Testis (tissue), 5 donors: ENCODE measurements at places on chromosomes 4 and X. TPM values are rescaled to one million over a fixed set of nuclear protein-coding genes. Genes with fewer than 3 reads are reported as not detected.

The MAGEE2 gene
- 0.12 TPM for total RNA-seq

The CDX4 gene
- total RNA-seq = 0.25 TPM

The IBSP gene
- not detected for total RNA-seq

The RRH gene
- 0.43 TPM for total RNA-seq

The LRIT3 gene
- 1.2 TPM for total RNA-seq

The MAOB gene
- total RNA-seq = 9.2 TPM

The MAD2L1 gene
- total RNA-seq = 11.1 TPM

The DCAF8L2 gene
- 175 TPM for total RNA-seq

DNA sequence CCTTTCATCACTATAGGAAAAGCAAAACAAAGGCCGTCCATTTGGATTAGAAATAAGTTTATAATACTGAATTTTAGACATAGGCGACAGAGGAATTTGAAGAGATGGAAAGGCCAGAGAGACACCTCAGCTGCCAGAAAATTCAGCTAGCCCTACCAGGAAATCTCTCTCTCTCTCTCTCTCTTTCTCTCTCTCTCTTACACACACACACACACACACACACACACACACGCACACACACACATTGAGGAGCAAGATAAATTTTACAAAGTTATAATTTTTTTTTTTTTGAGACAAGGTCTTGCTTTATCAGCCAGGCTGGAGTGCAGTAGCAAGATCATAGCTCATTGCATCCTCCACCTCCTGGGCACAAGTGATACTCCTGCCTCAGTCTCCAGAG, 1.4 kb downstream of the XK start:
- no peaks in the 10 kb centered on the region for H3K36me3 ChIP-seq
- H3K27me3 ChIP-seq = no peaks in the 10 kb centered on the region
- no peak overlapping the region for H3K27ac ChIP-seq
- H3K4me3 ChIP-seq = no peak overlapping the region
- DNase-seq = no peak

GRCh38 chrX:150693725-150694574, 754 bp downstream of the MTMR1 start:
- DNase-seq = peak; percentile 47
- peak overlapping the region; percentile 87 for H3K27ac ChIP-seq
- no peaks in the 10 kb centered on the region for H3K4me1 ChIP-seq
- H3K36me3 ChIP-seq = no peaks in the 10 kb centered on the region

DNA sequence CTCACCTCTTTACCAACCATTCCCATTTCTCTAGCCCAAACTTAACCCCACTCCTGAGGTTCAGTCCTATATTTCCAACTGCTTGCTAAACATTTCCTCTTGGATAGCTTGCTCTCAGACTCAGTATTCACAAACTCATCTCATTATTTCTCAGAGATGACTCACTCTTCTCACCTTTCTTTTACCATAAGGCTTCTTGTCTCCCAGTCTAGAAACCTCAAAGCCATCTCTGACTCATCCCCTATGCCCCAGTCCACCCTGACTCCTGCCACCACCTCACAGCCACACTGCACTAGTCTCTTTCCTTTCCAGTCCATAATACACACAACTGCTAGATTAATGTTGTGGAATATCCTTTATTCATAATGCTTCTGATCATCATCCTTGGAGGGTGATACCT, 4.8 kb downstream of the FRMPD3 start:
- no peaks in the 10 kb centered on the region for H3K36me3 ChIP-seq
- DNase-seq = no peak
- H3K4me1 ChIP-seq = no peaks in the 10 kb centered on the region
- H3K27me3 ChIP-seq = no peaks in the 10 kb centered on the region
- no peak overlapping the region for H3K4me3 ChIP-seq

GRCh38 chr4:115275615-115276014, 162.2 kb upstream of the NDST4 start:
- no peak overlapping the region for H3K27ac ChIP-seq
- no peaks in the 10 kb centered on the region for H3K4me1 ChIP-seq

- no peaks in the 10 kb centered on the region for H3K36me3 ChIP-seq
- peak overlapping the region; percentile 53 for H3K4me3 ChIP-seq
- H3K27ac ChIP-seq = peak overlapping the region; percentile 87
- no peaks in the 10 kb centered on the region for H3K27me3 ChIP-seq
- DNase-seq = no peak
These were observed 595 bp downstream of the MBNL3 start for GRCh38 chrX:132488180-132488705.

GRCh38 chrX:70139736-70140135, 6.5 kb downstream of the IGBP1 start:
- H3K36me3 ChIP-seq = no peaks in the 10 kb centered on the region
- DNase-seq = no peak
- H3K27me3 ChIP-seq = no peaks in the 10 kb centered on the region
- H3K4me3 ChIP-seq = no peak overlapping the region
- no peaks in the 10 kb centered on the region for H3K4me1 ChIP-seq

DNA sequence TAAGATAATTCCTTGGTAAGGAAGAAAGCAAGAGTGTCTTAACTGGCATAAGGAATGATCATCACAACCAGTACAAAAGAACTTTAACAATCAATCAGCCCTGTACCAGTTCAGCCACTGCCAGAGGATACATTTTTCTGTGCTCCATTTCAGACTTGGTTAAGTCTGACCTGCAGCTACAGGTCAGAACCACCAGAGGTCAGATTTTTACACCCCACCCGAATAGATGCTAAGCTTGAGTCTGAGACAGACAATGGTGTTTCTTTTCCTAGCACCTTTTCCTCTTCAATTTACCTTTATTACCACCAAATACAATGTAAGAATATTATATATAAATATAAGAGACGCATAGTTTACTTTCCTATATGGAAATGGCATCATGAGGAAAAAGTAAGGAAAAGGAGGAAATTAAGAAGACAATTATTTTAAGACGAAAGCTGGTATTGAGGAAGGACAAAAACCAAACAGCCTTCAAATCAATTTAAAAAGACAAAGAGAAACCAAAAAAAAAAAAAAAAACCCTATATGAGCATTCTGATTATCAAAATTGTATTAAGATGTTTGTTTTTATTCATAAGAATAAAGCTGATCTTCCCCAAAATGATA, 215.3 kb upstream of the TTC29 start:
- no peaks in the 10 kb centered on the region for H3K36me3 ChIP-seq
- DNase-seq = peak; percentile 55
- H3K4me3 ChIP-seq = no peak overlapping the region
- H3K27ac ChIP-seq = no peak overlapping the region
- H3K27me3 ChIP-seq = no peaks in the 10 kb centered on the region

DNA sequence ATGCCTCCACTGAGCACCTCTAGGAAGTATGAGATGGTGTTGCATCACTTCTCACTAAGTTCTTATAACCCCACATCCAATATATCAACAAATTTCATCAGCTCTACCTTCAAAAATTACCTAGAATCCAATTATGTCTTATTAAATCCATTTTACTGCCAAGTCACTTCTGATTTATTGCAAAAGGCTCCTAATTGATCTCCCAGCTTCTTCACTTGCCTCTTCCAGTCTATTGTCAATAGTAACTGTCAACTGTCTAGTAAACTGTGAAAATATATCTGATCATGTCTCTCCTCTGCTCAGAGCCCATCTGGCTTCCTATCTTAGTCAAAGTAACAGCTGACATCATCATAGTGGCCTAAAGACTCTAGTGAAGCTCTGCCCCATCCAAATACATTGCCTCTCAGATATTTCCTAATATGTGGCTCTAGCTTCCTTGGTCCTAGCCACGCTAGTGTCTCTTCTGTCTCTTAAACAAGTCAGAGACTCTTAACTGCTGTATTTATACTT, 414.5 kb upstream of the ATOH1 start:
- no peaks in the 10 kb centered on the region for H3K4me1 ChIP-seq
- H3K27me3 ChIP-seq = no peaks in the 10 kb centered on the region
- no peak for DNase-seq
- no peak overlapping the region for H3K4me3 ChIP-seq

DNA sequence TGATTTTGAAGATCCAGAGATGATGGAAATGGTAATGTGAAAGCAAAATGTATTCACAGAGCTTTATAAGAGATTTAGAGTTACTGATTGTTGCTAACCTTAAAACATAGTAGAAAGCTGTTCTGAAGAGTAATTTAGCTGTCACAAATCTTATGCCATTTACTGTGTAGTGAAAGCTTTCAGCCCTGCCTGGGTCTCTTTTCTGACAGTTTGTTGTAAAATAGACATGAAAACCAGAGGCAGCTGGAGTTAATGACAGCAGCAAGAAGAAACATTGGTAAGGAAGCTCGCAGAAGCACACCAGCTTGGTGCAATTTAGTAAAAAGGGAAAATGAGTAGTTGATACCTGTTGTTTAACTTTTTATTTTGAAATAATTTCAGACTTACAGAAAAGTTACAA, 21.1 kb downstream of the POLR2B start:
- H3K4me3 ChIP-seq = no peak overlapping the region
- no peaks in the 10 kb centered on the region for H3K36me3 ChIP-seq
- no peak for DNase-seq
- H3K4me1 ChIP-seq = peaks cover 6% of the 10 kb centered on the region
- no peaks in the 10 kb centered on the region for H3K27me3 ChIP-seq

DNA sequence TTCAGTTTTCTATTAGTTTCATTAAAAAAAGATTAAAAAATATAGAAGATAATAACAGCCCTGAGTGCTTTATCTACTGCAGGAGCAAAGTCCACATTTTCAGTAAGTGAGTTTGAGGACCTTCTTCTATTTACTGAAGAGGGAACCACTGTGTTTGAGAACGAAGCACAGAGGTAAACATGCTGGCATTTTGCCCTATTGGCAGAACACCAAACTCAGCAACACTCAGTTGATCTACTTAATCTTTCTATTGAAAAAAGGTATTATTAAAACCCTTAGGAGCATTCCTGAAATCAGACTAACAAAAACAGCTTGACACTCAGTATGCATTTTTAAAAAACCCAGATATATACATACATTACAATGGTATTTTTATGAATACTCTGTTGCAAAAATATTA, 1496.7 kb downstream of the TECRL start:
- H3K36me3 ChIP-seq = no peaks in the 10 kb centered on the region
- H3K4me1 ChIP-seq = no peaks in the 10 kb centered on the region
- H3K27ac ChIP-seq = no peak overlapping the region
- DNase-seq = no peak

DNA sequence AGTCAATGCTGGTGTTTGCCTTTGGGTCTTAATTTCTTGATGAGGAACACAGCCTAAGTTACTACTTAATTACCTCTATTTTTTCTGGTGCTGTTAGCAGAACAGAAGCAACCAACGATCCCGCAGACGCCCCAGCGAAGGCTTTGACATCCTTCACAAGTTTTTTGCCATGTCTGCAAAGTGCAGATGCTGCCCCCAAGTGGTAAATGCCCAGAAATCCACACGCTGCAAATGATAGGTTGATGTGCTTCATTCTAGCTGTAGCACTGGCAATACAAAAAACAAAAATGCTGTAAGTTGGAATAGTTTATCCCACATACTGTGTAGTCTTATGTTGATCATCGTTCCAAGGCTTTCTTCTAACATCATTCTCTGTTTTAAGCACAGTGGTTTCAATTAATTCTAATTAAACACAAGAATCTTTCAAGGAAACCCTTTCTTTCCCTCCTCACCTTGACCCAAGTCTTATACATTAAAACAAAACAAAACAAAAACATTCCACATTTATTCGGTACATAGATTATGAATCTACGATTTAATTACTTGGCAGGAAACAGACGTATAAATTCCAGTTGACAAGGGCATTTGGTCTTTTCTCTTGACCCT, 1.2 kb downstream of the PNPLA4 start:
- no peaks in the 10 kb centered on the region for H3K4me1 ChIP-seq

DNA sequence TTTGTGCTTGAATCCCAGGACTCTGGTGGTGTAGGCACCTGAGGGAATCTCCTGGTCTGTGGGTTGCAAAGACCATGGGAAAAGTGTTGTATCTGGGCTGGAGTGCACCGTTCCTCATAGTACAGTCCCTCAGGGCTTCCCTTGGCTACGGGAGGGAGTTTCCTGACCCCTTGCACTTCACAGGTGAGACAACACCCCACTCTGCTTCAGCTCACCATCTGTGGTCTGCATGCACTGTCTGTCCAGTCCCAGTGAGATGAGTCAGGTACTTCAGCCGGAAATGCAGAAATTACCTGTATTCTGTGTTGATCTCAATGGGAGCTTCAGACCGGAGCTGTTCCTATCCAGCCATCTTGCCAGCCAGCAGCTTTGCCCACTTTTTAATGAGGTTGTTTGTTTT, 353.0 kb upstream of the IRS4 start:
- no peak for DNase-seq
- no peak overlapping the region for H3K27ac ChIP-seq
- H3K27me3 ChIP-seq = no peaks in the 10 kb centered on the region
- H3K4me1 ChIP-seq = no peaks in the 10 kb centered on the region
- H3K36me3 ChIP-seq = no peaks in the 10 kb centered on the region

- H3K27me3 ChIP-seq = no peaks in the 10 kb centered on the region
- no peaks in the 10 kb centered on the region for H3K36me3 ChIP-seq
- H3K27ac ChIP-seq = no peak overlapping the region
- DNase-seq = peak; percentile 23
- H3K4me3 ChIP-seq = no peak overlapping the region
These were observed 46.7 kb downstream of the C4orf46 start for GRCh38 chr4:158624889-158625478.

GRCh38 chr4:17597517-17597916, 16.9 kb upstream of the MED28 start:
- H3K36me3 ChIP-seq = no peaks in the 10 kb centered on the region
- H3K4me3 ChIP-seq = no peak overlapping the region
- H3K27ac ChIP-seq = no peak overlapping the region
- no peaks in the 10 kb centered on the region for H3K27me3 ChIP-seq

- no peaks in the 10 kb centered on the region for H3K4me1 ChIP-seq
- H3K27ac ChIP-seq = no peak overlapping the region
- H3K27me3 ChIP-seq = no peaks in the 10 kb centered on the region
- no peaks in the 10 kb centered on the region for H3K36me3 ChIP-seq
These were observed 130.9 kb downstream of the REPS2 start for GRCh38 chrX:17077361-17077760.

GRCh38 chr4:5399124-5399523, 309.2 kb downstream of the EVC2 start:
- no peaks in the 10 kb centered on the region for H3K36me3 ChIP-seq
- DNase-seq = no peak
- no peaks in the 10 kb centered on the region for H3K27me3 ChIP-seq
- no peak overlapping the region for H3K27ac ChIP-seq
- H3K4me1 ChIP-seq = no peaks in the 10 kb centered on the region
- no peak overlapping the region for H3K4me3 ChIP-seq
